ENCODE measurements at places on chromosomes 6 and 20.

- DNase-seq: no peak
These were observed 10.4 kb downstream of the ITCH start for GRCh38 chr20:34373445-34373844.

DNA sequence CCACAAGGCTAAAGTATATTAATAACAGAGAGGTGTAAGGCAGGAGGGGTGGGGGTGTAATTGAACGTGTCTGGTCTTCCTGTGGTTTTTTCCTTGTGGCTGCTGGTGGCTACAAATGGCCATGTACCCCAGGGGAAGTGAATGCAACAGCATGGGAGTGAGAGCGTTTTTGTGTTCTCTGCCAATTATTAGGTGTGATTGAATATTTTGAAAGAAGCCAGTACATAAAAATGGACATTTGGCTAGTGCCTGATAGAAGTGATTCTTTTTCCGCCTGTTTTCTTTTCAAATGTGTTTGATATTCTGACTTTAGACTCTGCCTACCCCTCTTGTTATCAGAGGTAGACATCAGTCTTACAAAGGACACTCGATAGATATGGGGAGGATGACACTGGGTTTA is 141.3 kb downstream of the PRL start:
- DNase-seq: no peak

DNA sequence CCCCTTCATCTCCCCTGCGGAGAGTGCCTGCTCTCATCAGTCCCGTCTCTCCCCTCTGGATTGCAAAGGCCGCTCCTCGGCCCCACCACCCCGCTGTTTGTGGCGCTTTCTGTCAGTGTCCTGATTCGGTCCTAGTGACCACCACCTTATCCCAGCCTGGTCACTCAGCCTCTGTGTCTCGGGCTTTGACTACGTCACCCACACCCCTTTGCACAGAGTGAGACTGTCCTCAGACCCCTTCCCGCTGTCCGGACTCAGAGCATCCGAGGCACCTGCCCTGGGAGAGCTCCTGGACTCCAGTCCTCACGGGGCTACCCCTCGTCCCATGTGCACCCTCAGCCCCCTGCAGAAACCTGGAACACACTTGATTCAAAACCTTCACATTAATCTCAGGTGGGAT is 380.2 kb downstream of the TAF4 start:
- DNase-seq: no peak

DNA sequence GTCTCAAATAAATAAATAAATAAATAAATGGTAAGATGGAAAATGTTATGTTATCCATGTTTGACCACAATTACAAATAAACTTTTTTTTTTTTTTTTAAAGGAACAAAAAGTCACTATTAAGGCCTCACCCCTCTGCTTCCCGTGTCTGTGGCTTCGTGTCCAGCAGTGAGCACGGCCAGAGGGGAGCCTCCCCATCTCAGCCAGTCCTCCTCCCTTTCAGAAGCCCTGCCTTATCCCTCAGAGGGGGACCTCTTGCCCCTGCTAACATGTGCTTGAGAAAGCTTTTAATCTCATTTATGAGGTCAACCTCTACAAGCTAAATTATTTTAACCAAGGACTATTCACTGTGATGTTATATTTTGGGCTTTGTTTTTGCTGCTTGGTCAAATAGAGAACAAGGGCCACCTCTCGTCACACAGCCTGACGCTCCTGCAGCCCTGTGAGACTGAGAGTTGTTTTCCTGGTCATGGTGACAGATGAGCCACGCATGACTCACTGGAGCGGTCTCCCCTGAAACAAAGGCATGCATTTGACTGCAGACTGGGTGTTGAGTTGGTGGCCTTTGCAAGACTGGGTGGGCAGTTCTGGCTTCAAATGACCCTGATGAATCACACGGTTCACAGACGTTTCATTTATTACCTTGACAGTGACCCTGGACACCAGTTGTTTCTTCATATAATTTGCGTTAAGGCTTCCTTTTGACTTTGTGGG is 131.8 kb downstream of the TIAM2 start:
- peak; percentile 16 for DNase-seq

DNA sequence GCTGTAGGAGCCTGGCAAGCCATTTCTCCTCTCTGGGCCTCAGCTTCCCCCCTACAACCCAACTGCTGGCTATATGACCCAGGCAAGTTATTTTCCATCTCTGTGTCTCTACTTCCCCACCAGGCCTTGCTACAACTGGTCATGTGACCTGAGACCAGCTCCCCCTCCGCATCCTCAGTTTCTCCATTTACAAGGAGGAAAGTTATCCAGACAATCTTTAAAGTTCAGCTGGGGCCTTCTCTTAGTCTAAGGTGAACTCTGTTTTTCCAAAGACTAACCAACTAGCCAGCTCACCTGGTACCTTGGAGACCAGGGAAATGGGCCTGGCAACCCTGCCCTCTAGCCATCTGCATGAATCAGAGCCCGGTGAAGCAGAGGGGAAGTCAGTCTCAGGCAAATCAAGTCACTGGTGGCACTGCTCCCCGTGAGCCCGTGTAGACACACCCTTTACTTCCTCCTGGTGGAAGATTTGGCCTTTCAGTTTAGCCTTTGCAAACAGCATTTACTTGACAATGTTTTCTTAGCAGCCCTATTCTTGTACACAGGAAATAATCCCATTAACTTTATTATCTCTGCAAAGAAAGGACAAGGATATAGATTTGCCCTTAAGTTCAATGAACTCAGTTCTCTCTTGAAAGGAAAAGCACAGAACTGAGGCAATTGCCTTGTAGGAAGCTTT is 157.7 kb downstream of the VEGFA start:
- no peak for DNase-seq

GRCh38 chr20:54793291-54793992 is 318.0 kb downstream of the DOK5 start:
- DNase-seq: no peak

DNA sequence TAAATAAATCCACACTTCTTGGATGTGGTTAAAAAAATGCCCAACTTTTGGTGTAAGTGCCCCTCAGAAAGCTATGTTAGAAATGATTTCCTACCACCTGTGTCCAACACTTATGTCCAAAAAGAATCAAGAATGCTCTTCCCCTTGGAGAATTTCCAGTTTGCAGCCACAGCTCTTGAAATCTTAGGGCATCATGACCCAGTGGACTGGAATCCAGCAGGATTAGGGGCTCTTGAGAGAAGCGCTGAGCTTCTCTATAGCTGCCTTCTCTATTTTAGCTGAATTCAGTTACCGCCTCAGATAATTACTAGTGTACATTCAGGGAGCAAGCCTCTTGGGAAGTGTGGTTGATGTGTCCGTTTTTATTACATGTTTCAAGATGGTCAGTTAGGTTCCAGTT is 2.5 kb downstream of the PHACTR1 start:
- no peak for DNase-seq

DNA sequence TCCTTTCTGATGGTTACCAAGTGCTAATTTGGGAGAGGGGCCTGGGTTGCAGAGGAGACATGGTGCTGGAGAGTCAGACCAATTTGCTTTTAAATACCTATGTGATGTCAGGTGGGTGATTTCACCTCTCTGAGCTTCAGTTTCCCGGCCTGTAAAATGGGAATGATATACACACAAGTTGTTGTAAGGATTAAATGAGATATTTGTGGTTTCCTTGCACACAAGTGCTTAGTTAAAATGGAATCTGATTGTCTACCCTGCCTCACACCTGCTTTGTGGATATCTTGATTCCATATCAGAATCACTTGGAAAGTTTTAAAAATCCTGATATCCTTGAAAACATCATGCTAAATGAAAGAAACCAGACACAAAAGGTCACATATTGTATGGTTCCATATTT is 44.5 kb downstream of the SCAND1 start:
- no peak for DNase-seq

DNA sequence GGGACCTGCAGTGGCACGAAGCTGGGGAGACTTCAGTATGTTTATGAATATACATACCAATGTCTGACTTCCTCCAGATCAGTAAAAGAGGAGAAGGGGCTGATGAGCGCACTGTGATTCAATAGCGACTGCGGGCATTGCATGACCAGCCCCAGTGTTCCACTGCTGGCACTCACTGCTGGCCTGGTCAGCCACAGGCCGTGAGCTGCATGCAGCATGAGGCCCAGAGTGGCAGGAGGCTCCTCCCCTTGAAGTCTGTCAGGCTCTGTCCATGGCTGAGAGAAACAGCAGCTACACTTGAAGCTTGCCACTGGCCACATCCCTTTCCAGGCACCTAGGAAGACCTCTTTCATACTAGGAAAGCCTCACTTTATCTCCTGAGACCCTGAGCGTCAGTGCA is 265.9 kb upstream of the CDYL start:
- DNase-seq: no peak

DNA sequence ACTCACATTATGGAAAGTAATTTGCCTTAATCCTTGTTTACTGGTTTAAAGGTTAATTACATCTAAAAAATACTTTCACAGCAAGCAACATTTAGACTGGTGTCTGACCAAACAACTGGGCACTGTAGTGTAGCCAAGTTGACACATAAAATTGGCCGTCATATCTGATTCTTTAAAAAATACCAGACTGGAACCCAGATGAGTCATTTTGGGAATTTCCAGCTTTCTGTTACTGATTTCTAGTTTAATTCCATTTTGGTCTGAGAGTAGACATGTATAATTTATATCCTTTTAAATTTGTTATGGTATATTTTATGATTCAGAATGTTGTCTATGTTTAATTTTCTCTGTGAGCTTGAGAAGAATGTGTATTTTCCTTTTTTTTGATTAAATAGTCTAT is 44.1 kb downstream of the SCP2D1 start:
- no peak for DNase-seq

GRCh38 chr20:57967364-57967763 is 257.5 kb upstream of the PMEPA1 start:
- DNase-seq: no peak

DNA sequence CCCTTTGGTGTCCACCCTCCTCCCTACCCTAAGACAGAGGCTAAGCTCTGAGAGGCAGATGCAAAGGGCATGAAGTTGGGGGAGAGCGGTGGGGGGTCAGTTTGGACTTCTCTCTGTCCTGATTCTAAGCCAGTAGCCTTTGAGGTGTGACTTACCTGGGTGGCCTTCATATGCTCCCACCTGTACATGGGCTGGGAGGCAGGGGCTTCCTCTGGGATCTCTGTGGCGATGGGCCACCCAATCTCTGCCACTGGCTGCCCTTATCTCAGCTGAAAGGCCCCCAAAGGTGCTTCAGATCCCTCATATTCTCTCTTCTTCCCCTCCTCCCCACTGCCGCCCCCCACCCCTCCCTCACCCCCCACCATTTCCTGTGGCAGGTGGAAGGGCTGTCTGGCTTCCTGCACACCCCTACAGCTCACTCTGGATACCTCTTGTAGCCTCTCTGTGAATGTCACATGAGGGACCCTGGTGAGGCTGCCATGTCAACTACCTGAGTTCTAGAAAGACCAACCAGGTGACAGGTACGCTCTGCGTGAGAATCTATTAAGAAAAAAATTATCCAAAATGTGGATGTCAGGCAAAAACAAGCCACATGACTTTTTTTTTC is 34.0 kb downstream of the PNLDC1 start:
- DNase-seq: no peak

DNA sequence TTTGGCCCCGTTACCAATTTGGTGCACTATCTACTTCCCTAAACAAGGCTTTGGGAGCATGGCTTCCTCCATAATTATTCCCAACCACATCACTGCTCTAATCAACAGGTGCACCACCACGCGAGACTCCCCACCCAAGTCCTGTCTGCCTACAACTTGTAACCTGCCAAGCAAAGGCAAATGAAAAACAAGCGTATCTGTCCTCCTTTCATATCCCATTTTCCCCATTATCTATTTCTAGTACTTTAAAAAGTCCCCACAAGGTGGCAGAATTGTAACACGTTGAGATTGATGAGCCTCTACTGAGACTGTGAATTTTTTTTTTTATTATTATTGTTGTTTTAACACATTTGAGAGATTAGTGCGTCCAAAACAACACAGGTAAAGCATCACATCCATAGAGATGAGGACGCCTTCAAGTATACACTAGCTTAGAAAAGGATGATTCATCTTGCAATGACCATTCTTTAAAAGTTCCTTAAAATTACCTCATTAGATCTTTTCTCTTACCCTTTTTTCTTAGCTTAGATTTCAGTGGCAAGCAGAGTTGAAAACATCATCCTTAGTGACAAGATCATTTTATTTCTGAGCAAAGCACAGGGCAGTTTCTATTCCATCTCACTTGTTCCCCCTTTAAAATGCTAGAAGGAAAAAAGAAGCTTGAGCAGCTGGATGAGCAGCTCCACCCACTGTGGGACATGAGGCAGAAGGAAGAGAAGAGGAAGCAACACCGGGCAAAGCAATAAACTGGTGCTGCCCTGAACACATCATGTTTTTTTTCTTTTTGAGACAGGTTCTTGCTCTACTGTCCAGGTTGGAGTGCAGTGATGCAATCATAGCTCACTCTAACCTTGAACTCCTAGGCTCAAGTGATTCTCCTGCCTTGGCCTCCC is 210.8 kb downstream of the ARHGAP18 start:
- DNase-seq: peak; percentile 9

DNA sequence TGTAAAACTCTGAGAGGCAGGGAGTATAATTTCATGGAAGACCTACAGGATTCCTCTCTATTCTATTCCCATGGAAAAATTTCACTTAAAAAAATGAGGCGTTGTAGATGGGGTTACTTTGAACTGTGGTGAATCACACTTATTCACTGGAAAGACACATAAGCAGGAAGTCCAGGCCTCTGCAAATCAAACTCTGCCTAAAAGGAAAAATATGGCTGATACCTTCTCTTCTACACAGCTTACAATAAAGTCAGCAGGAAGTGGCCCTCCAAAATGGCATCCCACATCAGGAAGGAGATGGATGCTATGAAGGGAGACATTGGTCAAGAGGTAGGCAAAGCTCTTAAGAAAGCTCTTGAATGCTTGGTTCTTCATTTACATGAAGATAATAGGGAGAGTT is 115.9 kb downstream of the FYN start:
- no peak for DNase-seq

DNA sequence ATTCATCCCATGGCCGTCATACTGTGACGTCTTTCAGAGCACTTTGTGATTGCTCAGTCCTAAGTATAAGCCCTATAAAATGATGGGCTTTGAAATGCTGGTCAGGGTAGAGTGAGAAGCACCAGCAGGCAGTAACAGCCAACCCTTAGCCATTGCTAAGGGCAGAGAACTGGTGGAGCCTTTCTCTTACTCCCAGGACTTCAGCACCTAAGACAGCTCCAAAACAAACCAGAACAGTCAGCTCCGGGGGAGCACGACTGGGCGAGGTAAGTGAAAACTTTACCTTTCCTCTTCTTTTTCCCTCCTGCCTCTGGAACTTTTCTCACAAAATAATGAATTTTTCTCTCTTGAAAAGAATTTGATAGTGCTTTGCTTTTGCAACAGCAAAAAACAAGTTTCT is at the start of gene VIP:
Gene VIP, plus strand, starts transcription at position 104 of the 400 bp plus-strand sequence. CDS start 1,381 bp downstream, outside the sequence.
- DNase-seq: no peak

- no peak for DNase-seq
These were observed 545.1 kb upstream of the GJE1 start for GRCh38 chr6:141587482-141588266.

- DNase-seq: no peak
These were observed 201.3 kb upstream of the BTBD3 start for GRCh38 chr20:11716239-11716944.

DNA sequence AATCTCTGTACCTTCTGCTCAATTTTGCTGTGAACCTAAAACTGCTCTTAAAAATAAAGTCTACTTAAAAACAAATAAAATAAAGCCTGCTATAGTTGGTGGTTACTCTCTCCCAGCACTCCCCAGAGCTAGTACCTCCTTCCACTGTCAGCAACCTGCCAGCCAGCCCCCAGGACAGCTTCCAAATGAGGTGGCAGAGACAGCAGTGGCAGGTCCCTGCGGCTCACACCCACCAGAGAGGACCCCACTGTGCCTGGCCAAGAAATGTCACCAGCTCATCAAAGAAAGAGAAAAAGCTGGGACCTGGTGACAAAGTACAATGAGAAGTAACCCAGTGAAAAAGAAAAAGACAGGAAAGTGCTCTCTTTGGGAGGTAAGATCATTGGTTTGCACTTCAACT is 15.2 kb downstream of the APMAP start:
- no peak for DNase-seq

- DNase-seq: no peak
These were observed 52.9 kb downstream of the ATP9A start for GRCh38 chr20:51715163-51715855.
